AG04450 (cell line): ENCODE measurements at places on chromosomes 13 and 19.

GRCh38 chr13:78826936-78827335 lies 168.0 kb upstream of the OBI1 start:
- no peak for DNase-seq

DNA sequence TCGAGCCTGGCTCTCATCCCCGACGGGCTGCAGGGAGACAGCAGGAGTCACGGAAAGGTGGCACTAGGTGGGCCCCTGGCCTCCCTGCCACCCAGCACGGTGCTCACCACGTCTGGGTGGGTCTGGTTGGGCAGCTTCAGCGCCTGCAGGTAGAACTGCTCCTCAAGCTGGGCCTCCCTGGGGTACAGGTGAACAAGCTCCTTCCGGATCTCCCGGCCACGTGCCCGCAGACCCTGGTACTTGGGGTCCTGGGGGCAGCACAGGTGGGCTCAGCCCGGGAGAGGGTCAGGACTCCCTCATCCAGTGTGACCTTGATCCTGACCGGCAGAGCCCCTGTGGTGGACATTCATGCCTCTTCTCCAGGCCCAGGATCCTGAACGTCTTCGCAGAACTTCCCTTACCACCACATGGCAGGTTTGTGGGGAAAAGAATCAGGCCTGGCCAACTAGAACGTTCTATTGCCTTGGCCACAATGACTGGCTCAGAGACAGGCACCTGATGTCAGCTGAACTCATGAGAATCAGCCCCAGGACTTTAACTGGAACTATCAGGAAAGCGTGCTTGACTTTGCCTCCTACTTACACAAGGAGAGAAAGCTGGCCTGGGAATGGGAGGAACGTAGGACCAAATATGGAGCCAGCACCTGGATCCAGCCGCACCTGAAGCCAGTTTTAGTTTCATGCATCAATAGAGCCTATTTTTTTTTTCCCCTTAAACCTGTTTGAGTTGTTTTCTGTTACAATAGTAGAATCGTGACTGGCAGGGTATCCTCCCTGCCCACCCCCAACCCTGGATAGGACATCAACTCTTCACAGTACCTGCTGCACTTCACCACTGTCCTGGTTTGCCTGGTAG lies 8.9 kb downstream of the SARS2 start:
- no peak for DNase-seq

- no peak for DNase-seq
Observed at GRCh38 chr19:40810160-40810559, 11.2 kb downstream of the EGLN2 start.

- DNase-seq = no peak
Observed at GRCh38 chr13:71303144-71303543, 563.9 kb downstream of the DACH1 start.

DNA sequence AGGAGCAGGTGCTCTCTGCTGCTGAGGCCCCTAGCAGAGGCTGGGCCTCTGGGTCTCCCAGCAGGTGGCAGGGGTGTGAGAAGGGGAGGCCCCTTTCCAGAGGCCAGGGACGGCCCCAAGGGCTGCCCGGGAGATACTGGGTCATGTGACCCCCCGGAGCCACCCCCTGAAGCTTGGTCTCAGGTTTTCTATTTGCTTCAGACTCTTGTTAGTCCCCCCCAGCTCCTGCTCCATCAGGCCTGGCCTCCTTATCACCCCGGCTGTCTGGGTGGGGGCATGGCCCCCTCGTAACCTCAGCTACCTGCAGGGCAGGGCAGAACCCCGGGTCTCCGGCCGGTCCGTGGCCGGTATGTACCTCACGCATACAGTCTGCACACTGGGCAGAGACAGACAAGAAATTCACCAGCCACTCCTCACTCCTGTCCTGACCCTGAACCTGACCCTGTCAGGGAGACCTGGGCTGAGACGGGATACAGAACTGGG lies 13.2 kb upstream of the TCF3 start:
- DNase-seq = no peak

- DNase-seq = no peak
Observed at GRCh38 chr19:18591735-18592385, 3.3 kb downstream of the REX1BD start.

DNA sequence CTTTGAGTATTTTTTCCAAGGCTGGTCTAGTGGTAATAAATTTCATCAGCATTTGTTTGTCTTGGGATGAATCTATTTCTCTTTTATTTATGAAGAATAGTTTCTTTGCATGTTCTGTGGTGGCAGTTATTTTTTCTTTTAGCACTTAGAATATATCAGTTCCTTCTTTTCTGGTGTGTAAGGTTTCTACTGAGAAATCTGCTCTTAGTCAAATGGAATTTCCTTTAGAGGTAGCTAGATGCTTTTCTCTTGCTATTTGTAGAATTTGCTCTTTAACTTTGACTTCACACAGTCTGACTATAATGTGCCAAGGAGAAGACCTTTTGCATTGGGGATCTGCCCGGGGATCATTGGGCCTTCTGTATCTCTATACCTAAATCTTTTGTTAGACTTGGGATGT lies 4.1 kb upstream of the SIGLEC6 start:
- DNase-seq = no peak

- DNase-seq = no peak
Observed at GRCh38 chr13:104297075-104297474, 1230.9 kb upstream of the SLC10A2 start.

- no peak for DNase-seq
Observed at GRCh38 chr19:32123355-32123940, 222.0 kb upstream of the ZNF507 start.

DNA sequence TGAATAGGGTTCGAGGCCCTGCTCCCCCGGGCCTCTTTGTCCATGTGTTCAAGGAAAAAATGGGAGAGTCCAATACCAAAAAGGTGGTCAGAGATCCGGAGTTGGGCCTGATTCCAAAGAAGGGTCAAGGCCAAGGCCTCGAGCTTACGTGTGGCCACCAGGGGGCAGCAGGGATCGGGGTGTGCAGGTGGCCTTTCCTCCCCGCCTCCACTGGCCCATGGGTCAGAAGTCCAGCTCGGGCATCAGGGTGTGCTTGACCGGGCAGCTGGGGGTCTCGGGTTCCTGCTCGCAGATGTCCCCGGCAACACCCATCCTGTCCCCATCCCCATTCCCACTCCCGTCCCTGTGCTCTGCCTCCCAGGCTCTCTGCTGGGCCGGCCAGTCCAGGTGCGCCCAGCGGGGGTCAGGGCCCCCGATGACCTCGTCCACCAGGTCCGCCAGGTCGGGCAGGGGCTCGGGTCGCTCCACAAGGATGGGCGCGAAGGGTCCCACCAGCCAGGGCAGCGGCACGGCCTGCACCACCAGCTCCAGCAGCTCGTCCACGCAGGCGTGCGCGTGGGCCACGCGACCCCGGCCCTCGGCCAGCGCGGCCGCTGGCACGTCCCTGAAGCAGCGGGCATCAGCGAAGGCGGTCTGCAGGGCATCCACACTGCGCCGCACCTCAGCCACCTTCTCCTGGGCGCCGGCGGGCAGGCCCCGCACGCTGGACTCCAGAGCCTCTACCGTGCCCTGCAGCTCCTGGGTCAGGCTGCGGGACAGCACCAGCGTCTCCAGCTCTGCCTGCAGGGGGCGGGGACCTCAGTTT lies 5.2 kb upstream of the PLIN4 start:
- DNase-seq = no peak

GRCh38 chr19:40139533-40140287 lies 49.0 kb upstream of the ZNF780A start:
- DNase-seq = peak; percentile 15

- no peak for DNase-seq
Observed at GRCh38 chr19:48633148-48634035, 3.8 kb downstream of the DBP start.

DNA sequence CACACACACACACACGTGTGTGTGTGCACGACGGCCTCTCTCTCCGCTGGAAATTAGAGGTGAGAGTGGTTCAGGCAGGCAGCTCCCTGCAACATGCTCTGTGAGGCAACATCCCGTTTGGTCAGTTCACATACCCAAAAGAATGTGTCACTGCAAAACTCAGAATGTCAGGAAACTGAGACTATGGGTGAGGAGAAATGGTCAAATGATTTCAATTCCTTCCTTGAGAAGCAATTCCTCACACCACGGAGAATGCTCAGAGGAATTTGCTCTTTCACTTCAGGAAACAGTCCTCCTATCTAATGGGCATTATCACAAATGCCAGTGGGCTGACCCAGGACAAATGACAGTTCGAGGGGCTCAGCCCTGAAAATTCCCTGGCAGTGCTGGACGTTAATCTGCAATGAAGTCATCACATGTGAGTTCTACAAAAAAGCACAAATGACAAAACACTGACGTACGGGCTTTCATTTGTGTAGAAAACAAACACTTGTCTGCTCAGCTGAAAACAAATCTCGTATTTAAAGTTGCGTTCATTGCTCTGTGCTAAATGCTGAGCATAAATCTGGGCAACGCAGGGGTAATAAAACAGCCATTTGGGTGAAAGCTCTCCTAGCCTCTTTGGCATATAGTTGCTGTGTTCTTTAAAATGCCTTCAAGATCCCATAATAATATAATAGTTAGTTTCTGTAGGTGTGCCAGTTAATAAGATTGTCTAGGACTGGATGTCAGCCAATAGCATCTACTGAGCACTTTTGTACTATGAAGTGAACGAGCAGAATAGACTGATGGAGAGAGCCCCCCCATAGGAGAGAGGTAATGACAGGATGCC lies 18.6 kb upstream of the LATS2 start:
- DNase-seq = peak; percentile 43

GRCh38 chr13:38564256-38565150 lies 122.4 kb upstream of the FREM2 start:
- no peak for DNase-seq

GRCh38 chr13:25608181-25608580 lies 236.4 kb downstream of the ATP8A2 start:
- no peak for DNase-seq

- no peak for DNase-seq
Observed at GRCh38 chr13:109897988-109898624, 111.7 kb upstream of the IRS2 start.

GRCh38 chr13:106499896-106500295 lies 35.6 kb downstream of the EFNB2 start:
- no peak for DNase-seq

DNA sequence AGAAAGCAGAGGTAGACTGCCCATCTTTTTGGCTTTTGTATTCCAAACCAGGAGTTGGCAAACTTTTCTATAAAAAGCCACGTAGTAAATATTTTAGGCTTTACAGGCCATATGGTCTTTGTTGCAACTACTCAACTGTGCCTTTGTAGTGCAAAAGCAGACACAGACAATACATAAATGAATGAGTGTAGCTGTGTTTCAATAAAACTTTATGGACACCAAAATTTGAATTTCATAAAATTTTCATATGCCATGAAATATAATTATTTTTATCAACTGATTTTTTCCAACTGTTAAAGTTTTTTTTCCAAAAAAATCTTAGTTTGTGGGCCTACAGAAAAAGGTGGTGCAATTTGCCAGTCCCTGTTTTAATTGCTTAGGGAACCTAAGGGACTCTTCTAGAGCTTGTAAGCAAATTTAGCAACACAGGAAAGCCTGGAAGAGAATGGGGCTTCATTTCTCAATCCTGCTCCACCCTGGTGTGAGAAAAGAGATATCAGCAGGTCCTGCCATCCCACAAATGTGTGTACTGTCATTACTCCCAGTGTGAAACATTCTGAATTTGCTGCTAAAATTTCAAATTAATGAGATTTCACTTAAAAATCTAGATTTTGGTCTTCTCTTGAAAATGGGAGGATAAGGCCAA lies 194.2 kb downstream of the RGCC start:
- no peak for DNase-seq

DNA sequence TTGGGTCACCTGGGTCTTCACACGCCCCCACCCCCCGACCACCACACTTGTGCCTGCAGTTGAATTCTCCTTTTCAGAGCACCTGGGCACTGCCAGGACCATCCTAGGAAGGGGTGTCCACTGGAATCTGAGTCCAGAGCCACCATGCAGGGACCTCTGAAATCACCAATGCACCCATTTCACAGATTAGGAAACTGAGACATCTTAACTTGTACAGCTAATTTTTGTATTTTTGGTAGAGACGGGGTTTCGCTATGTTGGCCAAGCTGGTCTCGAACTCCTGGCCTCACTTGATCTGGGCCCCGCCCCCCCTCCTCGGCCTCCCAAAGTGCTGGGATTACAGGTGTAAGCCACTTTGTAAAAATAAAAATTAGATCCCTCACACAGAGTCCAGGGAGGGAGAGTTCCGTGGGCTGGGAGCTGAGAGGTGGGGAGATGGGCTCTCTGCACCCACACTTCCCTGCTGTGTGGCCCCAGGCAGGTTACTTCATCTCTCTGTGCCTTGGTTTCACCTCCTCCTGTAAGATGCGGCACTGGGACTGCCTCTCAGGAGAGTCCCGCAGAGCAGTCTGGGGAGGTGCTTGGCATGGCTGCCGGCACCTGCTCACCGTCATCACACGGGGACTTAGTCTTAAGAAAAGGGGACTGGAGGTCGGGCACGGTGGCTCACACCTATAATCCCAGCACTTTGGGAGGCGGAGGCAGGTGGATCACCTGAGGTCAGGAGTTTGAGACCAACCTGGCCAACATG lies 45.9 kb upstream of the C19orf12 start:
- DNase-seq = no peak

DNA sequence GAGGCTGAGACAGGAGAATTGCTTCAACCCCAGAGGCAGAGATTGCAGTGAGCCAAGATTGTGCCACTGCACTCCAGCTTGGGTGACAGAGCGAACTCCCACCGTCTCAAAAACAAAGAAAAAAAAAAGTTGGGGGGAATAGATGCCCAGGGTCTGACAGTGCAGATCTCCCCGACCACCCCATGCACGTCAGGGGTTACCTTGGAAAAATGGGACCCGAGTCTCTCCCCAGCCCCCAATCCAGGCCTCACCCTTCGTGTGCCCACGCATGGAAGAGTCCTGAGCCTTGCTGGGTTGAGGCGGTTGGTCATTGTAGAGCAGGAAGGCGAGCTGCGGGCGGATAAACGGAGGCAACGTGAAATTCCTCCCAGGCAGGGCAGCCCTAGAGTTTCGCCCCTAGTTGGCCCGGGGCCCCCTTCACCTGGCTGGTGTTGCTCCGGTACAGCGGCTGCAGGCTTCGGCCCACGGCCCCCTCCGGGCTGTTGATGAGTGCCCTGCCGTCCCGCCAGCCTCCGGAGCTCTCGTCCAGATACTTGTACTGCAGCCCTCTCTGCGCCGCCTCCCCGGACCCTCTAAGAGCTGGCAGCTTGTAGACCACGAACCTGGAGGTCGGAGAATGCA lies 588 bp downstream of the DNASE2 start:
- DNase-seq = no peak

- peak; percentile 50 for DNase-seq
Observed at GRCh38 chr13:32278426-32278825, 36.7 kb downstream of the ZAR1L start.

GRCh38 chr13:42255886-42256285 lies 16.1 kb upstream of the AKAP11 start:
- DNase-seq = no peak

- no peak for DNase-seq
Observed at GRCh38 chr13:97802213-97802612, 151.3 kb upstream of the IPO5 start.

DNA sequence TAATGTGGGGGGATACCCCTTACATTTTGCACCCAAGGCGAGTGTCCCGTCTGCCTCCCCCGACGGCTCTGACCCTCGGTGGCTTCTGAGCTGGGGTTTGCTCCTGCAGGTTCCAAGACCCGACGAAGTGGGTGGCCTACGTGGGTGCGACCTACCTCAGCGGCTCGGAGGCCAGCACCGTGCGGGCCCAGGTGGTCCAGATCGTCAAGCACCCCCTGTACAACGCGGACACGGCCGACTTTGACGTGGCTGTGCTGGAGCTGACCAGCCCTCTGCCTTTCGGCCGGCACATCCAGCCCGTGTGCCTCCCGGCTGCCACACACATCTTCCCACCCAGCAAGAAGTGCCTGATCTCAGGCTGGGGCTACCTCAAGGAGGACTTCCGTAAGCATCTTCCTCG lies 19.1 kb downstream of the TIMM13 start:
- no peak for DNase-seq
